ENCODE measurements at places on chromosomes 12 and 14.
A peak's percentile ranks its signal among the peaks of the same experiment; 100 is the strongest.

GRCh38 chr12:24252602-24253001, 303.1 kb upstream of the SOX5 start:
- no peak for DNase-seq

DNA sequence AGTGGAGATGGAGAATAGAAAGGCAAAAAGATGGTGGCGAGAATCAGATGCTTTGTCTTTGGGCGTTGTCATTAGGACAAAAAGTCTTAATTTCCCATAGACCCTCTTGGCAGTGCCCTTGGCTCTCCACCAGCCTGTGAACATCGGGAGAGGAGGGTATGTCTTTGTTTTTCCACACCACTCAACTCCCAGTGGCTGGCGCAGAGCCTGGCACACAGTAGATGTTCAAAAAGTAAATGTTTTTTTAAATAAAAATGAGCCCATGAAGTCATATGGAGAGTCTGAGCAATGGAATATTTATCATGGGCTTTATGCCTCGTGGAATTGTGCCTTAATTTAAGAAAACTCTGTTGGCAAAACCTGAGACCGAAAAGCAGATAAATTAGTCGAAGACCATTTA, 90.4 kb downstream of the SRGAP1 start:
- DNase-seq: no peak

GRCh38 chr14:105411017-105411941, 8.3 kb upstream of the MTA1 start:
- peak; percentile 70 for DNase-seq

DNA sequence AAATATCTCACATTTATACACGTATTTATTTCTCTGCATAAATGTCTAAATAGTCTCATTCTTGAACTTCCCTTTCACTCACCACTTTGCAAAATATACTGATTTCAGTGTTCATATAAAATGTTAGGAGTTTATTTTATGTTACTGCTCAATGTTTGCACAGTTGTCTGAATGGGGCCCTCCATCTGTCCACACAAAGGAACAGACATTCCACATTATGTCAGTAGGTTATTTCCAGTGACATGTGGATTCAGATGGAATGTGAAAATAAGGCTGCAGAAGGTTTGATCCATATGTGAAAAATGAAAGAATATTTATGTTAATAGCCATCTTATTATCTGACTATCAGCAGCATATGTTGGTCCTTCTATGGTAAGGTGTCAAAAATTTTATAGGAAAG, 994.4 kb upstream of the SEL1L start:
- no peak for DNase-seq

GRCh38 chr14:44897845-44898151, 63.9 kb downstream of the KLHL28 start:
- no peak for DNase-seq
